Activated CD4-positive, alpha-beta T cell treated with anti-CD3 and anti-CD28 coated beads, Interleukin-2, amount 10 ng/mL, durations not matched to agents 24 days and 14 days (primary cell): ENCODE measurements at places on chromosomes 2 and 18. TPM values are rescaled to one million over a fixed set of nuclear protein-coding genes. Genes with fewer than 3 reads are reported as not detected.

- DNase-seq = no peak
Observed at GRCh38 chr18:59661891-59662701, 35.1 kb downstream of the CCBE1 start.

Gene DQX1
- 0.59 and 0.68 TPM in 2 replicates for total RNA-seq

DNA sequence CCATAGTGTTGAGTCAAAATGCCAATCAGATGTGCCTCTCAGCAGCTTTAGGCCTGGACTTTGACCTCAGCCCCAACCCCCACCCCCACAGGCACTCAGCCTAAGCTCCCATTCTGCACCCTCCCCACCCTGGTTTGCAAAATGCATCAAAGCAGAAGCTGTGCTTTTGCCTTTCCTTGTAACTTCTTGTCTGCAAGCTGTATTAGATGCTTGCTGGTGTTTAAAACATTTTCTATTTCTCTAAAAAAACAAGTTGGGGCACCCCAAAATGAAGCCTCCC, 26.6 kb upstream of the STEAP3 start:
- DNase-seq = no peak

DNA sequence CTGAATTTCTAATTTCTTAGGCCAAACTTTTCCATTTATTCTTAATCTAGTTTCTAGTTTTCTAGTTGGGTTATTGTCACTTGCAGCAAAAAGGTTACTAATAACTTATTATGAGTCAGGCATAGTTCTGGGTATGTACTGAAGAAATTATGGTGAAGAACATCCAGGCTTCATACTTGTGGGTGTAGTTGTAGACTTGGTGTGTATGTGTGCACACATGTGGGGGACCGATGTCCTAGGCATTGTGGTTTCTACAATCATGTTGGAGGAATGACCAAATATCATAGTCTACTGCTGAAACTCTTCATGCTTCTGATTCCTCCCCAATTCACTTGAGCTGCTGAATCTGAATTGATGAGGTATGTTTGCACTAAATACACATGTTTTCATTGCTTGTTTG, 141.2 kb downstream of the PMAIP1 start:
- DNase-seq = no peak

Gene UGT1A3
- total RNA-seq = not detected in 2 replicates

DNA sequence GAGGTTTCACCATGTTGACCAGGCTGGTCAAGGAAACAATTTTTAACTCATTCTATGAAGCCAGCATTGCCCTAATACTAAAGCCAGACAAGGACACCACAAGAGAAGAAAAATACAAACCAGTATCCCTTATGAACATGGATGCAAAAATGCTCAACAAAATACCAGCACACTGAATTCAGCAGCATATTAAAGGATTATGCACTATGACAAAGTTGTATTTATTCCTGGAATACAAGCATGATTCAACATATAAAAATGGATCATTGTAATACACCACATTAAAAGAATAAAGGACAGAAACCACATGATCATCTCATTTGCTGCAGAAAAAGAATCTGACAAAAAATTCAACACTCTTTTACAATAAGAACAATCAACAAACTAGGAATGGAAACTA, 138.7 kb downstream of the RAB3GAP1 start:
- DNase-seq = no peak

Gene DSC1
- not detected in 2 replicates for total RNA-seq

- no peak for DNase-seq
Observed at GRCh38 chr18:37721544-37722522, 156.2 kb upstream of the CELF4 start.

DNA sequence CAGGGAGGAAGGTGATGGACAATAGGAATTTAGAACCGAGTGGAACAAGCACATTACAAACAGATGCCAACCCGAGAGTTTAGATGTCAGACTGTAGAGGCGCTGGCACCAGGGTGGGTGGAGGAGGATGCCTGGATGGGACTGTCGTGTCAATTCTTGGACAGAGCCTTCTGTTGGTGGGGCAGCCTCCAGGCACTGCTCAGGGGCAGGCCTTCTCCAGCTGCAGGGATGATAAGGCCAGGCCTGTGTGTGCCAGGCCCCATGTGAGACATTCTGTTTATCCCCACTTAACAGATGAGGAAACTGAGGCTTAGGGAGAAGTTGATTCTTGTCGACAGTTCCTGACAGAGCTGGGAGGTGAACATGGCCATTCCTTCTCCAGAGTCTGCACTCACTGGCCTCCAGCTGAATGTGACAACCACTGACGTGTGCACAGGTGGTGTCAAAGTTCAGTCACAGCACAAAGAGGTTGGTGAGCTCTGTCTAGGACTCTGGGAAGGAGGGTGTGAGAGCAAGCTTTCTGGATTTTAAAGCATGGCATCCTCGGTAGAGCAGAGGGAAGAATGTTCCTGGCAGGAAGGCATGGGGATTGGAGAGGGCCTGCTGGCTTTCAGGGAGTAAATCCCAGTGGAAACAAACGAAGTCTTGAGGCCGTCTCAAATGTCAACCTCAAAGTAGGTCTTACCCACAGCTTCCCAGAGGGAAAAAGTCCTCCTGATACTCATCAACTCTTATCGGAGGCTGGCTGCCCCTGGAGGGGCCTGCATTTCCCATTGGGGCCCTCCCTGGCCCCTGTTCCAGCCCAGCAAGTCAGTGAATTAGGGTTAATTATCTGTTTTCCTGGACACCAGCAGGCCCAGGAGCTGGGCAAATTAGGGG, 52.4 kb downstream of the GLI2 start:
- DNase-seq = no peak

Gene PPIL3
- 52.6 and 52.8 TPM in 2 replicates for total RNA-seq

Gene UNC50
- 38.5 and 39.0 TPM in 2 replicates for total RNA-seq

Gene VWA3B
- total RNA-seq = not detected in 2 replicates

- no peak for DNase-seq
Observed at GRCh38 chr2:123777116-123777515, 248.0 kb upstream of the CNTNAP5 start.

Gene SERPINB3
- not detected in 2 replicates for total RNA-seq

Gene MROH2A
- not detected in 2 replicates for total RNA-seq

GRCh38 chr2:127423880-127424279, 5.7 kb downstream of the PROC start:
- DNase-seq = no peak

GRCh38 chr18:31791817-31792579, 31.3 kb upstream of the SLC25A52 start:
- DNase-seq = no peak

DNA sequence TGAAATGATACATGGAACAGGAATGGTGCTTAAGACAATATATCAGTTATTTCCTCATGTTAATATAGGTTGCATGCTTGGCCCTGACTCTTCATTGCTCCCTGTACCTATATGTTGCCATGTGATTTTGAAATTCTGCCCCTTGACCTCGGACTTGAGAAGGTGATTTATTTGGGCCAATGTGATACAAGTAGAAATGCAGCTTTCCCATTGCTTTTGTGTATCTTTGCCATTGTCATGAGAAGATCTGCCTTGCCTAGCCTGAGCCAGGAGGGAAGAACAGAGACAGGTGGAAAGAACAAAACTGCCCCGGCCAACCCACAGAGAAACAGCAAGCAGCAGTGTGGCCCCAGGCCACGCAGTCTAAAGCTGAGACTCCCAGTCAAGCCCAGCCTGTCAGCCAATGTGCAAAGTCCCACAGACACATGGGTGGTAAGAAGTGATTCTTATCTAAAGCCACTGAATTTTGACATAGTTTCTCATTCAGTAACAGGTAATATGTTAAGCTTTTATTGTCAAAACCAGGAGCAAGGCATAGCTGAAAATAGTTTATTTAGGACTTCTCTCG, 245.7 kb upstream of the RND3 start:
- no peak for DNase-seq

Gene C2orf15
- total RNA-seq = 0.26 and 0.40 TPM in 2 replicates

Gene ALKAL2
- 0.28 and 0.33 TPM in 2 replicates for total RNA-seq

DNA sequence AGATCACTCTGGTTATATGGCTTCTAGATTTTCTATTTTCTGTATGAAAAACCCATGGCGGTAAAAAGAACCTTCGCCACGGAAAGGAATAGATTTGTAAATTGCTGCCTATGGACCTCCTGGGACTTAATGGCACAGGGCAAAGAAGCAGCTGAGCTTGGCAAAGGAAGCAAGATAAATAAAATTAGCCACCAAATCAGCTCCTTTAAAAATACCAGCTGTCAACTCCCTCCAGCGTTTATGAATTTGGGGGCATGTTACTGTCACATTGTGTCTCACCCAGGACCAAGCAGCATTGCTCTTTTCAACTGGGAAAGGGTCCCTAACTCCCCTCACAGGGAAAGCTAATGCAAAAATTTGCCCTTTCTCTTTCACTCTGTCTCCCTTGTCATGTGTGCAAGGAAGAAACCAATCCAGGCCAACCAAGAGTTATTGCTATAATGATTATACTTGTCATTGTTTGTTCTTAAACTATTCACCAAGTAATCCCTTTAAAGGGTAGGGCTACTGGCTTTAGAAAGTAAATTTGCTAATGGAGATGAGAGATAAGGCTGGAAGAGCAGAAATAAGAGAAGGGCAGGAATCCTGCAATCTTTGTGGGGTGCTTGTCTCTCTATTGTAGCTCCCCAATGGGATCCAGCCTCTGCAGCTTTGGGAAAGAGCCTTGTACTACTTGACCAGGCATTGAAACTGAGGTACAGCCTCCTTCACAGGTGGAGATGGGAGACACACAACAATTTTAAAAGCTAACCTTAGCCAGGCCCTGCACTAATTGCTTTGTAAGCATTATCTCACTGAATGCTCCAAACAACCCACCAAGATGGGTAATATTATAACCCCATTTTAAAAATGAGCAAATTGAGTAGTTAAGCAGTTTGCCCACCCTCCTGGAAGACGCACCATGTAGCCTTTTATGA, 119.1 kb upstream of the KLF7 start:
- DNase-seq = no peak

DNA sequence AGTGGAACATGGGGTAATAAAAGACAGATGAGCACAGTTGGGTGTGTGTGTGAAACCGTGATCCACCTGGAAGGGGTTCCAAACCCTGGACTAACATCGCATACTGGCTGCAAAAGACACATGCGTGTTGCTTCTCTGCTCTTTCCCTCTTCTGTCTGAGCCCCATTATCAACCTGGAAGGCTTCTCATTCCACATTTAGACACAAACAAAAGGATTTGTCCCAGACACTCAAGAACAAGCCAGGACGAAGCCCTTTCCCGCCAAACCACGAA, 7.0 kb upstream of the SP9 start:
- no peak for DNase-seq

DNA sequence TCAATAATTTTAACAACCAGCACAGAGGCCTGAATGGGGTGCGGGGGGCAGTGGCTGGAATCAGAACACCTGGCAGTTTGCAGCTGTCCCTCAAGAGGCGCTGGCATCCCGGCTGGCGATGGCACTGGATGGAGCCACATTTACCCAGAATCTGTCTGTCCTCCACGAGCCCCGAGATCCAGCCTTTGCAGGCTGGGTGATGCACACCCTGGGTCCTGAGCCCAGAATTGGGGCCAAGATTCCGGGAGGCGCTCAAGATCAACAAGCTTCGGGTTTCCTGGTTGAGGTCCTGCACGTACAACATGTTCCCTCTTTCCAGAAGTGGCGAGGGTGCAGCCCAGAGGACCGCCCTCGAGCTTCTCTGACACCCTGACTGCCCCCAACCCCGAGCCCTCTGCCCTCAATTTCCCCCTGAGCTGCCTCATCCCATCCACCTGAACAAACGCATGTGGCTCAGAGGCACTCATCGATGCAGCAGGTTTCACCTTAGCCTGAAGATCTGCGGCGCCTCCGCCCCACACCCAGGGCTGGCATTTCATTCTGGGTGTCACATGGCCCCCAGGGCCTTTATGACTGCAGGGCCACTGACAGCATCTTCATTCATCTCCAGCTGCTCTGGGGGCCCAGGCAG, 97.5 kb downstream of the TFCP2L1 start:
- DNase-seq = no peak

Gene SH2D6
- 0.69 and 0.96 TPM in 2 replicates for total RNA-seq

Gene STAT4
- total RNA-seq = 47.9 and 50.8 TPM in 2 replicates

GRCh38 chr2:209501579-209501978, 77.7 kb downstream of the MAP2 start:
- no peak for DNase-seq

Gene IL1RN
- total RNA-seq = 3.0 and 3.3 TPM in 2 replicates

Gene UGT1A4
- total RNA-seq = not detected in 2 replicates

- DNase-seq = no peak
Observed at GRCh38 chr2:143463719-143464118, 334.5 kb downstream of the ARHGAP15 start.

Gene TPO
- not detected in 2 replicates for total RNA-seq

DNA sequence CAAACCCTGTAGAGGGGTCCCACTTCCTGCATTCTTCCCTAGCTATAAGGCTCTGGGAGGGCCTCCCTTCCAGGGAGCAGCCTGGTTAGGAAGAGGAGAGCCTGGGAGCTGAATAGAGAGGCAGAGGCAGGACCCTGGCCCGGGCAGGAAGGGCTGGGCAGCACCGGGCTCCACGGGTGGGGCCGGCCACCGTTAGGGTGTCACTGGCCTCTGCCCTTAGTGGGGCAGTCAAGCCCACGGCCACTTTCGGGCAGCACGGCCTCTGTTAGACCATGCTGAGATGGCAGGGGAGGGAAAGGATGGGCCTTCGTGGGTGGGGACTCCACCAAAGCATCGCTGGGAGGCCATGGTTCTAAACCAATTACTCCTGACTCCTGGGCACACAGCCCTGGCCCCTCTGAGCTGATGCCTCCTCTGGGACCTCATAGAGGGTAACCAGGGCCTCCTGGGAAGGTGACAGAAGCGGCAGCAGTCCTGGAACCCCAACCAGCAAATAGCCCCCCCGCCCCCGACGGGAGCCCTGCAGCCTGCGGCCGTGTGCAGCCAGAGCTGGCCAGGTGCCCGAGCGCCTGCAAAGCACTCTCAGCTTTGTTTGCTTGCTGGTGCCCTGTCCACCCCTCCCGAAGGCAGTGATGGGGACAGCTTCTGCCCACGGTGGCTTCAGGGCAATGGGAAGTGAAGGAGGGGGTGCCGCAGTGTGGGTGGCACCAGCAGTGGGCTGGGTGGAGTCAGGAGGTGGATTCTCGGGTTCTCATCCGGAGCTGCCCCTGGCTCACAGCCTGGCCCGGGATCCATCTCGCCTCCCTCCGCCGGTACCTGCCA, 16.3 kb upstream of the HPCAL1 start:
- DNase-seq = no peak

Gene MYO3B
- total RNA-seq = 0.95 and 1.5 TPM in 2 replicates

Gene DSG1
- not detected in 2 replicates for total RNA-seq
